GM12865 (cell line): ENCODE measurements at places on chromosomes 6 and 20.

GRCh38 chr20:15205719-15206118 is 868.3 kb upstream of the FLRT3 start:
- DNase-seq: no peak

- no peak for DNase-seq
These were observed 100.7 kb downstream of the CDH26 start for GRCh38 chr20:60058879-60059278.

DNA sequence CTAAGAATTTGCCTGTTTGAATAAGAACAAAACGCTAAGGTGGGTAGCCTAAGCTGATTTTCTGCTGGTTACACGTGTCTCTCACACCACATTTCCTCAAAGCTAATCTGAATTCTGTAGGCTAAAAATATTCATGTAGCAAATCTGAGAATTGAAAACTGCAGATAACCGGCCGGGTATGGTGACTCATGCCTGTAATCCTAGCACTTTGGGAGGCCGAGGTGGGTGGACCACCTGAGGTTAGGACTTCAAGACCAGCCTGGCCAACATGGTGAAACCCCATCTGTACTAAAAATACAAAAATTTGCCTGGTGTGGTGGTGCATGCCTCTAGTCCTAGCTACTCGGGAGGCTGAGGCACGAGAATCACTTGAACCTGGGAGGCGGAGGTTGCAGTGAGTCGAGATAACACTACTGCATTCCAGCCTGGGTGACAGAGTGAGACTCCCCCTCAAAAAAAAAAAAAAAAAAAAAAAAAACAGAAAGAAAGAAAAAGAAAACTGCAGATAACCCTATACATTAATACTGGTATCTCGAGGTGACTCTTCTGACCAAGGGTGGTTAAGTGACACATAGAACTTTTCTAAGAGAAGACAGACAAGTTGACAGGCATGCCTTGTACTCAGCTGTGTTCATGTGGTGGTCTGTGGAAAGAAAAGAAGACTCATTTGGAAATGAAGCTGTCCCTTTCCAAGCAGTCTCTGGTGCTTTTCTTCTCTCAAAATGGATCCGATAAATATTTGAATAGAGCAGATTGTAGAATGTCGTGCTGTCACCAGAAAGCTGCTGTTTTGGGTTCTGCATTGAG is 24.7 kb upstream of the ASXL1 start:
- peak; percentile 88 for DNase-seq

DNA sequence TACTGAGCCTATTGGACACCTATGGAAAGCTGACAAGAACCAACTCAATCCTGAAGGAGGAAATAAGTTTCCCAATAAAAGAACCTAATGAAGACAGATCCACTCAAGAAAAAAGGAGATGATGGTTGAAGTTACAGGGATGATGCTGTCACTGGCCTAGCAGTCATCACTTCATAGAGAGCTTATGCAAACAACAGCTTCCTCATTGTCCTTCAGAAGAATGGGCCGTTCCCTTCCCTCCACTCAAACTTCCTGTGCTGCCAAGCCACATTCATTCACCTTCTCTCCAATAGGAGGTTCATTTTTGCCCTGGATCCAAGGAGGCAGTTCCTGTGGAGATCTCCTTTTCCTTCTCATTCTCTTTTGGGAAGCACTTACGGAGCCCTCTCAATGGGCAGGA is 13.8 kb upstream of the PM20D2 start:
- DNase-seq: no peak

GRCh38 chr20:37932919-37933318 is 30.0 kb downstream of the VSTM2L start:
- DNase-seq: no peak

DNA sequence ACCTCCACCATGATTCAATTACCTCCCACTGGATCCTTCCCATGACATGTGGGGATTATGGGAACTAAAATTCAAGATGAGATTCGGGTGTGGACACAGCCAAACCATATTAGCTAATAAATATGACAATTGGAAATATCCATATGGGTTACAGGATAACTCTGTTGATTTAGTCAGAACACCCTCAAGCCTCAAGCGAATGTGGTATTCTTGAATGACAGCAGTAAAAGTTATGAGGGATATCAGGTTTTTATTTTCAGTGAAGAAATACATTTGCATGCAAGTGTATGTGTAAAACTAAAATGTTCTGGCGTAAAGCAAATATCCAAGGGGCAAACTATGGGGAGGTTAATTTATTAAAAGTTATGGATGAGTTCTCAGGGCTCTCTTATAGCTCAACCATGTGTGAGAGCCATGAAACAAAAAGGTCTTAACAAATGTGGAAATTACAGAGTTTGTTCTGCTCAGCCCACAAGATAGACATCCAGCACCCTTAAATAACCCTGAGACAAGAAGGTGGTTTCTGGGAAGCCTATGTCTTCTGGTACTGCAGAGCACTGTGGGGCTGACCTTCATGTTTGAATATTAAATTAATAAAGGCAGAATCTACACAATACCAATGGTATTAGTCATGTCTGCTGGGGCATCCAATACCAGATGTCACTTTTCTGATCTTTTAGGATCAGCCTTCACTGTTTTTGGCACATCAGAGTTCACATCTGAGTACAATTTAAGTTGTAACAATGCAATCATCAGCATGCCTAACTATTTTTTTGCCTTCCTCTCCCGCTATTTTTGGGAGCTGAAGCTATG is 370.5 kb upstream of the RSPO3 start:
- no peak for DNase-seq

GRCh38 chr6:128516514-128516898 is 3.9 kb downstream of the PTPRK start:
- DNase-seq: peak; percentile 5

DNA sequence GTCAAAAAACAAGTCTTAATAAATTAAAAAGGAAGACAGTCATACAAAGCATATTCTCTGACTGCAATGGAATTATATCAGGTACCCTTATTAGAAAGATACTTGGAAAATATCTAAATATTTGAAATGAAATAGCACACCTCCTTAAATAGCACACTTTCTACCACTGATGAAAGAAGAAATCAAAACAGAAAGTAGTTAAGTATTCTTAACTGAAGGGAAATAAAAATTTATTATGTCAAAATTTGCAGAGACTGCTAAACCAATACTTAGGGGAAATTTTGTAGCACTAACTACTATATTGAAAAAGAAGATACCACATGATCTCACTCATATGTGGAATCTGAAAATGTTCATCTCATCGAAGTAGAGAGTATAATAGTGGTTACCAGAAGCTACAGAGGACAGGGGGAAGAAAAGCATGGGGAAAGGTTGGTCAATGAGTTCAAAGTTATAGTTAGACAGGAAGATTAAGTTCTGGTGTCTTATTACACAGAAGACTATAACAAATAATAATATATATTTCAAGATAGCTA is 112.2 kb downstream of the ASCC3 start:
- no peak for DNase-seq

- no peak for DNase-seq
These were observed 589.7 kb downstream of the CBLN4 start for GRCh38 chr20:55415567-55416142.

DNA sequence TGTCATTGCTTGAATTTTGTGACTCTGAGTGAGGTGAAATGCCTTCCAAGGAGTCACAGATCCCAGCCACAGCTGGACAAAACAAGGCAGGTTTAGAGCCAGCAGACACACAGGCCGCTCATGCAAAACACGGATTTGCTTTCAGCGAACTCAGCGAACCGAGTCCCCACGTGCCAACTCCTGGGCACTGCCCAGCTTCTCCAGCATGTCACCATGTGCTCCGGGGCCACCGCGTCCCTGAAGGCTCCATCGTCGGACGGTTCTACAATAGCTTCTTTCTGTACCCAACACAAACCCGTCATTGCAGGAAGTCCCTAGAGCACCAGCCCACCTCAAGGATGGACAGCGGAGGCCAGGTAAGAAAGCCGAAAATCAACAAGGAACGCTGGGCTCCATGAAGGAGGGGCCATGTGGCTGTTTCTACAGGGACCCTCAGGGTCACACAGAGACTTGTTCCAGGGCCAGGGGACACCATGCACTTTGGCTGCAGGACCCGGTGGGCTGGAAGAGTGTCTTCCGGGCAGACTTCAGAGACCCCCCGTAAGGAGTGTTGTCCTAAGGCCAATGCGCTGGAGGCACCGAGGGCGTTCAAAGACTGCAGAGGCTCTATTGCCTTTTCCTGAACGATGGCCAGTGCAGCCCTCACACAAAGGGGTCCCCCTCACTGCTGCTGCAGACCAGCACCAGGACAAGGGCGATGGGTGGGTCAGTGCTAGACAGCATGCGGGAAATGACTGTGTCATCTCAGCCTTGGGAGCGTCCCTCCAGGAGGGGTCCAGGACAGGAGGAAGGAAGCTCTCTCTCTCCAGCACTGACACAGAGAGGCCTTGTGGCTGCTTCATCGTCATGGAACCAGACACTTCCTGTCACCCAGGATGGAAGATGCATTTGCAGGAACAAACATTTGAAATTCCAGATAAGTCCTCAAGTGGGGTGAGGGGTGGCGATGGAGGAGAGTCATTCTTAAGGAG is 19.8 kb downstream of the DACT2 start:
- DNase-seq: no peak

GRCh38 chr6:149499066-149499465 is 14.3 kb upstream of the ZC3H12D start:
- DNase-seq: no peak

- no peak for DNase-seq
These were observed 482.9 kb upstream of the EYS start for GRCh38 chr6:66189915-66190314.

DNA sequence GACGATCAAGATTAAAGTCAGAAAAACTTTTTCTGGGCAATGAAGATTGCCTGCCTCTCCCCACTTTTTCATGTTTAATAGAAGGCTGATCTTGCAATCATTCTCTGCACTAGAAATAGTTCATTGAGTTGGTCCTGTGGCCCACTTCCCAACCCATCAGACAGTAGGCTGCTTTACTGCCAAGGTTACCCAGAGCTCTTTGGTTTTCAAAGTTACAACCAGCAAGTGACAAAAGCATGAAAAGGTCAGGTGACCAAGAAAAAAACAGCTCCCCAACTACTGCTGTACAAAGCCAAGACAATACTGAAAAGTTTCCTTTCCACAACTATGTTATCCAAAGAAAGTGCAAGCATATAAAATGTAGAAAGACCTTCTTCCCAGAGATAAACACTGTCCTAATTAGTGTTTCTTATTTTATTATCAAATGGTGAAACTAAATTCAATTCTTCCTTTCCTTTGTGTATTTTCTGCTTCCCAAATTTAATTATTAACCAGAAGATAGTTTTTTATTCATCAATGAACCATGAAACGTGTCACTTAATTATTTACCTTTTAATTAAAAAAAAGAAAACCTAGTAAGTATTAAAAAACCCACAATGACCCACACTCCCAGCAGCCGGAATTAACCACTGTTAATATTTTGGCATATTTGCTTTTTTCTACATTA is 16.6 kb downstream of the DNAAF9 start:
- DNase-seq: no peak

GRCh38 chr6:154458565-154459470 is 51.7 kb downstream of the CNKSR3 start:
- no peak for DNase-seq

DNA sequence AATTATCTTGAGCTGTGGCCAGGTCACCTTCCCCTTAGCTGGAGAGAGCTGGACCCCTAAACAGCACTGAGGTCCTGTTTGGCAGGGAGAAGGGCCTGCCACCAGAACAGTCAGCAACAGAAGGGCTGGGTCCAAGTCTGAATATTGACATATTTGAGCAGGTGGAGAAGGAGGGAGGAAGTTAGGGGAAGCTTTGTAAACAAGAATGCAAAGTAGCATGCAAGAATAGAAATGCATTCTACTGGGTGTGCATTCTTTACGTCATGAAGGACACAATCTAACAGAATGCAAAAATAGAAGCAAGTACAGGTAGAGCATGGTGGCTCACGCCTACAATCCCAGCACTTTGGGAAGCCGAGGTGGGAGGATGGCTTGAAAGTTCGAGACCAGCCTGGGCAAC is 100.5 kb downstream of the QRSL1 start:
- no peak for DNase-seq

GRCh38 chr6:98487612-98488011 is 346.8 kb upstream of the POU3F2 start:
- DNase-seq: no peak

DNA sequence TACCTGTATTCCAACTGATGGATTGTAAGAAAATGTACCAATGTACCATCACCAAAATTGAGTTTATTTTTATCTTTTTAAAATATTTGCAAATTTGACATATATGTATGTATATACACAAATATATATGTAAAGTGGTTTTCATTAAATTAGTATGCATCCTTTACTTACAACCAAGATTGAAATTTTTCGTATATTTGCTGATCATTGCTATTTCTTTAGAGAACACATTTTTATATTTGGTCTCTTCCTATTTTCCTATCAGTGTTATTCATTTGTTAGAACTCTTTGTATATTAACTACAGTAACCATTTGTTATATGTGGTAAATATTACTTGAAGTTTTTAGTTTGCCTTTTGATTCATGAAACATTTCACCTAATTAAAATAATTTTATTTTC is 74.2 kb downstream of the MTFR2 start:
- DNase-seq: no peak

DNA sequence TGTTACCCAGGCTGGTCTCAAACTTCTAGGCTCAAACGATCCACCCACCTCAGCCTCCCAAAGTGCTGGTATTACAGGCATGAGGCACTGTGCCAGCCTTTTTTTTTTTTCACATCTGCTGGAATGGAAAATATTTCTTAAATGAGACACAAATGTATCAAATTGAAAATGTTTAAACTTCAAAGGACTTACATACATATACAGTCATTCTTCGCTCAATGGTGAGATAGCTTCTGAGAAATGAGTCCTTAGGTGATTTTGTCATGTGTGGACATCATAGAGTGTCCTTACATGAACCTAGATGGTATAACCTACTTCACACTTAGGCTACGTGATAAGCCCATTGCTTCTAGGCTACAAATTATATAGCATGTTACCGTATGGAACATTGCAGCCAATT is 43.1 kb downstream of the MICA start:
- no peak for DNase-seq

GRCh38 chr20:3929713-3930060 is 40.5 kb downstream of the PANK2 start:
- no peak for DNase-seq

DNA sequence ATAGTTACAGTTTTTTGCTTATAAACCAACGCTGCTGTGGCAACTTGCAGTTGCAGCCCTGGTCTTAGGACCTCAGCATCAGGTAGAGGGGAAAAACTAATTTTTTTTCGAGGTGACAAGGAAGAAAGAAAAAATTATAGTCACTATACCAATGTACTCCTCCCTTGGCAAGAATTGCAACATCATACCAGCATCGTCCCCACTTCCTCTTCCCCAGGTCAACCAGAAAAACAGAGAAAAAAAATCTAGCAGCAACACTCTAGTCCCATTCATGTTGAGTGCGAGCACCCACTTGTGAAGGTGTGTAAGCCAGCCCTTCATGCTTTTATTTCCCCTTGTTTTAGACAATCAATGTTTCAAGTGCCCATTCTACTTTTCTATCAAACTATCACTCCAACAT is 13.1 kb upstream of the DCBLD1 start:
- DNase-seq: no peak

- DNase-seq: no peak
These were observed 22.6 kb downstream of the CNR1 start for GRCh38 chr6:88143421-88144157.

GRCh38 chr20:64041040-64041780 is 5.2 kb downstream of the C20orf204 start:
- no peak for DNase-seq

- peak; percentile 81 for DNase-seq
These were observed 21.1 kb downstream of the RTN4IP1 start for GRCh38 chr6:106608080-106608668.

GRCh38 chr20:63394069-63394919 is 33.1 kb upstream of the CHRNA4 start:
- DNase-seq: no peak

GRCh38 chr6:148144917-148145521 is 197.6 kb upstream of the SASH1 start:
- DNase-seq: peak; percentile 67
